ENCODE measurements at places on chromosomes 3 and 15.
A peak's percentile ranks its signal among the peaks of the same experiment; 100 is the strongest.

DNA sequence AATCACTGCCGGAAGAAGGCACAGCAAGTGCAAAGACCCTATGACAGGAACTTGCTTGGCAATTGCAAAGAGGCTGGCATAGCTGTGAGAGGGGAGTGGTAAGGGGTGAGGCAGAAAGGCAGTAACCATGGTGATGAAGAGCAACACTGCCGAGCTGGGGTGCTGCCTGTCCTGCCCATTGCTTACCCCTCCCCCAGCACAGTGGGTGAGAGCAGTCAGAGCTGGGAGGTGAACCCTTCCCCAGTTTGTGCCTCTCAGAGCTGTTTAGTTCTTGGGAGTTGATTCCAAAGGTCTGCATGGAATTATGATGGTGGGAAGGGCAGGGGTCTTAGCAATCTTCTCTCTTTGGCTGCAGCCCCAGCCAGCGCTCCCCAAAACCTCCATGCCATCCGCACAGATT is 8.8 kb downstream of the TYRO3 start:
- no peak for DNase-seq

- no peak for DNase-seq
Measured at GRCh38 chr15:51909584-51909983, 62.0 kb downstream of the LEO1 start.

DNA sequence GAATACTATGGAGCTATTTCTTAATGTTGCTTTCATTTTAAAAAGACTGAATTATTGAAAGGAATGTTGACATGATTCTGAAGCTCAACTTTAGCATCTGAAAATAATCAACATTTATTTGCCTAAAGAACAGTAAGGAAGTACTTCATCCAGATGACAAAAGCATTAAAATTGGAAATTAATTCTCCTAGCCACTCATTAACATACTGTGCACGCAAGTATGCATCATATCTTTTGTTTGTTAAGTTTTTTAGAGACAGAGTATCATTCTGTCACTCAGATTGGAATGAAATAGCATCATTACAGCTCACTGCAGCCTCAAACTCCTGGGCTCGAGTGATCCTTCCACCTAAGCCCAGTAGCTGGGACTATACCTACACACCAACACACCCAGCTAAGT is 632.1 kb upstream of the ALCAM start:
- DNase-seq, result no peak

GRCh38 chr3:63473641-63474166 is 178.8 kb upstream of the SNTN start:
- DNase-seq, result no peak

- DNase-seq, result peak; percentile 39
Measured at GRCh38 chr15:23642413-23643044, 5.1 kb downstream of the MAGEL2 start.

GRCh38 chr3:38835939-38836338 is 19.9 kb upstream of the SCN10A start:
- no peak for DNase-seq

DNA sequence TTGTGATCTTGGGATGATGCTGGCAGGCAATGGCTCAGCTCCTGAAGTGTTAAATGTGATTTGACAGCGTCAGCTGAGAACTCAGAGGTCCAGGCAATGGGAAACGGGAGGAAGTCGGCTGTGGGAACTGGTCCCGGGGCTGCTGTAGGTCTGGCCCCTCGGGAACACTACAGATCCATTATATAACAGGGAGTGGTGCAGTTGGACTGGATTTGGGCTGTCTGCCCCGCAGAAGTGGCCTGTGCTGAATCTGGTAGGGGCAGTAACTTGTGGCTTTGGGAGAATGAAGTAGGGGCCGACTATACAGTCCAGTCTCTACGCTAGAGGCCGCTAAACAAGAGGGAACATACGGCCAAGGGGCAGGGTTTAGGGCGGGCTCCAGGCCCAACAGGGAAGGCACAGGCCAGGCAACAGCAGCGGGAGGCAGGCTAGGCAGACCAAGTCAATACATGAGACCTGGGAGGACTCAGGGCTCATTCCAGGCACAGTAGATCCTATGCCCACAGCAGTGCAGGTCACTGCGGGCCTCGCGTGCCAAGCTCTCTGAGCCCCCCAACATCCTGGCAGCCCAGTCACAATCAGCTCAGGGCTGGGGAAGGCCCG is 20.3 kb upstream of the IL16 start:
- no peak for DNase-seq

GRCh38 chr15:81573098-81573746 is 199.2 kb upstream of the TMC3 start:
- no peak for DNase-seq

DNA sequence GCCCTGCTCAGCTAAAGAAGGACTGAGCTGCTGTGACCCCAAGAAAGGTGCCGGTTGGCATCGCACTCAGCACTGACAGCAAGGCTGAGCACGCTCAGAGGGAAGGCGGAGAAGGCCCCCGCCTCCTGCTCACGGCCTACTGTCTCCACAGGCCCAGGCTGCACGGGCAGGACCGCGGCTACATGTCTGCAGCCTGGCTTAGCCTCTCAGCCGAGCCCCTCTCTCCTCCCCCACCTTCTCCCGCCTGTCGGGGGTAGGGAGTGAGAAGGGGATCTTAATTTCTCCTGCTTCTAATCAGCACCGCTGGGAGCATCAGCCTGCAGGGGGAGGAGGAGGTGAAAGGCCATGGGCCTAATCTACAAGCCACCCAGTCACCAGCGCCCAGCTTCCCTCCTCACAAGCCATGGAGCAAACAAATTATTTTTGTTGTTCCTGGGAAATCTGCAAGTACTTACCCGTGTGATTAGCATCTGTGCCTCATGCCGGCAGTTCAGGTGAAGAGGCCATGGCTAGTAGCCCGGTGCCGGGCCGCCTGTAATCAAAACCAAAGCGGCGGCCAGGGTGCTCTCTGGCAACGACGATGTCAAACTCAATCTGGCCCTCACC is 68.1 kb downstream of the EPHB3 start:
- no peak for DNase-seq

DNA sequence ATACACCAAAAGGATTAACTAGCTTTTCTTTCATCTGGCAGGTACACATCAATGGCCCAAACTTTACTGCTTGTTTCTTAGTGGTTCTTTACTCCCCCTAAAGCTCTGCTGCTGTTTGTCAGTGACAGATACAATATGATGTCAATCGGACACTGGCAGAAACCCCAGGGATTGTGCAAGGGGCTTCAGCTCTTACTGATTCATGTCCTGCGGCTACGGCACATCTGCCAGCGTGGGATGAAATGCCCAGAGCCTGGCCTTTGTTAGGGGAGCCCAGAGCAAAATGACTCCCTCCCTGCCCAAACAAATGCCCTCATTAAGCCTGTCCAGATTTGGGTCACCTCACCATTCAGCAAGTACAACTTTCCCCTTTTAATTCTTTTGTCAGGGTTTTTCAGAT is 28.3 kb downstream of the SRP14 start:
- DNase-seq, result no peak

DNA sequence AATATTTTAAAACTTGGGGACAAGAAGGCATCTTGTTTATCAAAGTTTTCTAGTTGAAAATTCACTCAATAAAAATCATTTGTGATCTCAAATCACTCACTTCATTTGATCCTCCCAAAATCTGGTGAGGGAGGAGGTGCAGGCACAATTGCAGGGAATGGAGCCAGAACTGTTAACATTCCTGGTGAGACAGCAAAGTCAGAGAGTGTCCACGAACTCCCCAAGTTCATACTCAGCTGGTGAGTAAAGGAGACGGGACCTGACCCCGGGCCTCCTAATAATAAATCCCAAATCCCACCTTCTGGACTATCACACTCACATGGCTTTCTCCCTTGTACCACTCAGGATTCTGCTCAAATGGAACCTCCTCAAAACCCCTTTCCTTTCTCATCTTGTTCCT is 252.3 kb upstream of the LRTM1 start:
- DNase-seq, result no peak

DNA sequence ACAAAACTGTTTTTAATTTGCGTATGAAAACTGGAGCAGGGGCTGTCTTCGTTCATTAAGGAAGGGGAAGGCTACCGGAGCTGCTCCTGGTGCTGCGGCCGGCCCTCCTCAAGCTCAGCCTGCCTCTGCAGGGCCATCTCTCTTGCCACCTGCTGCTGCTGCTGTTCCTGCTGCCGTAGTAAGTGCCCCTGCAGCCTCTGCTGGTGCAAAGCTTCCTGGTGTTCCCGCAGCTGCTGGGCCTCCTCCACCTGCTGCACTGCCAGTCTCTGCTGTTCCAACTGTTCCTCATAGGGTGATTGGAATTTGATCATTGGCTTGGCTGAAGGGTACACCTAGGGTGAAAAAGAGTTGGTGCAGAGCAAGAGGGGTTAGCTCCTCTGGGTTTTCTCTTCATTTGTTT is 66.0 kb downstream of the GOLIM4 start:
- DNase-seq, result peak; percentile 50

DNA sequence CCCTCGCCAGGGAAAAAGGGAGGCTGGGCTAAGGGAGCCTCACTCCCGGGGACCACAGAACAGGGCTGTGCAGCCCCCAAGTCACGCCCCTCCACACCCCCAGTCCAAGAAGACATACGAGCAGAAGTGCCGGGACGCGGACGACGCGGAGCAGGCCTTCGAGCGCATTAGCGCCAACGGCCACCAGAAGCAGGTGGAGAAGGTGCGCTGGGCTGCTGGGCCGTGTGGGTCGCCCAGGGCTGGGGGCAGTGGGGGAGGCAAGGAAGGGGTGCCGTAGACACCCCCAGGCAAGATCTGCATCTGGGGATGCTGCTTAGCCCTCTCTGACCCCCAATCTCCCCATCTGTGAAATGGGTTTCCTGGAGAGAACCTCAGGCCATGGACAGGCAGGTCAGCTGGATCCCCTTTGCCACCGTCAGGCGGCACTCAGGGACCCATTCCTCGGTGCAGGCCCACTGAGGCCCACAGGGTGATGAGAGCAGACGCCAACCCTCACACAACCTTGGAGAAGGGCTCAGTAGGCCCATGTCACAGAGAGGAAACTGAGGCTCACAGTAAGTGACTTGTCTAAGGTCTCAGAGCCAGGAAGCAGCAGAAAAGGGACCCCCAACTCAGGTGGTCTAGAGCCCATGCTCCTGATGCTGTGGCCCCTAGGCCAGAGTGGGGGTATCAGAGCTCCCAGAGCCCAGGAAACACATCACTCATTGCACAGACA is 33.7 kb downstream of the PSTPIP1 start:
- no peak for DNase-seq

- DNase-seq, result no peak
Measured at GRCh38 chr3:141127344-141128125, 76.4 kb downstream of the SPSB4 start.

- no peak for DNase-seq
Measured at GRCh38 chr15:35705884-35706585, 160.1 kb upstream of the DPH6 start.

DNA sequence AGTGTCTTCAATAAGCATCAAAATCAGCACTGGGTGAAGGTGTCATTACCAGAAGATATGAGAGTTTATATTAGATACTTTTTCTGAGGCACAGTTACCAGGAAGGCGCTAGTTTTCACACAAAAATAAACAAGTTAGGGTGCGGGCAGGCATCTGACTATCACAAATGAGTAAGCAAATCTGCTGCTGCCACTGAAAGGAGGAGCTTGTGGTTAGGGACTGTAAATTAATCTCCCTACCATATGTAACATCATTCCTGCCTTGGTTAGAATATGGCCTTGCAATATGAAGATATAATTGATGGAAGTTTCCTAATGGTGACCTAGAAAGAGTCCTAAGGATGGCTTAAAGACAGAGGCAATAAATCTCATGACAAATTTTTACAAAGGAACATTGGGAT is 19.5 kb upstream of the EID1 start:
- DNase-seq, result peak; percentile 70

- DNase-seq, result no peak
Measured at GRCh38 chr15:48566668-48567067, 78.8 kb downstream of the FBN1 start.

DNA sequence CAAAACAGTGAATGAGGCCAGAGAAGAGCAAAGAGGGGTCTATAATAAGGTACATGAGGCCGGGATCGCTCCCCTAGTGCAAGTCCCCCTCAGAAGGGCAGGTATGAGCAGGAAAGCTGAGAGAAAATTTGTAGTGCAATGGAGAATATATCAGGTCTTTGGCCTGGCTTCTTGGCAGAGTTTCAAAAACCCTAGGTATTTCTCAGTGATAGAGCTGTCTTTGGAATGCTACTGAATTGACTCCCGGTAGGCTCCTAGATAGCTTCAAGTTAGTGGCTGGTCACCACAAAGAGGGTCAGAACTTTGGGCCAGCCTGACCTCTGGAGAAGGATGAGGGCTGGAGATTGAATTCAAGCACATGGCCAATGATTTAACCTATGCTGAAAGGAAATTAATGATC is 30.6 kb upstream of the OXTR start:
- DNase-seq, result no peak

DNA sequence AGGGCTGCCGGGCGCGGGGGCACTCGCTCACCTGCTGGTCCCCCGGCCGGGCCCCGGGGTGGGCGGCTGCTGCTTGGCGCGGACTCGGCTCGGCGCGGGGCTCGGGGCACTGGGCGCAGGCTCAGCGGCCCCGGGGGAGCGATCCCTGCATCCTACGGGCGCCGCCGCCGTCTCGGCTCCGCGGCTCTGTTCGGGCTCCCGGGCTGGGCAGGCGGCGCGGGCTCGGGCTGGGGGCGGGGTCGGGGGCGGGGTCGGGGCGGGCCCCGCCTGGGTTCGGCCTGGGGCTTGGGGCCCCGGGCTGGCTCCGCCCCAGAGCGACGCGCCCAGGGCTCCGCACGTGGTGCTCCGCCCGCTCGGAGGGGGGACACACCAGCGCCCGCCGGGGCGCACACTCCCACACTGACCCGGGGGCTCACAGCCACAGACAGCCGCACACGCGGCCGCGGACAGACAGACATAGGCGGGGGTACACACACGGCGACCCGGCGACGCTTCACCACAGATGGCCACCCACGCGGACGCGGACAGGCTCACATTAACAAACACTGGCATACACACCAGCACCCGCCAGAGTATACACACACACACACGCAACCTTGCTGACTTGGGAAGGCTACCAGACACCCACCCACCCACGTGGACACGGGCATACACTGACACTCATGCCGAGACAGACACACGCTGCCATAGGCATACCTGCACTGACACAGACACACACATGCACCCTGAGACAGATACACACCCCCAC is at the start of gene SCN5A:
Gene SCN5A (minus strand): TSS at position 188 of the 748 bp plus-strand sequence. CDS start 16,380 bp downstream, outside the sequence.
- peak; percentile 7 for DNase-seq

- DNase-seq, result no peak
Measured at GRCh38 chr3:190514413-190515153, 698 bp downstream of the IL1RAP start.

DNA sequence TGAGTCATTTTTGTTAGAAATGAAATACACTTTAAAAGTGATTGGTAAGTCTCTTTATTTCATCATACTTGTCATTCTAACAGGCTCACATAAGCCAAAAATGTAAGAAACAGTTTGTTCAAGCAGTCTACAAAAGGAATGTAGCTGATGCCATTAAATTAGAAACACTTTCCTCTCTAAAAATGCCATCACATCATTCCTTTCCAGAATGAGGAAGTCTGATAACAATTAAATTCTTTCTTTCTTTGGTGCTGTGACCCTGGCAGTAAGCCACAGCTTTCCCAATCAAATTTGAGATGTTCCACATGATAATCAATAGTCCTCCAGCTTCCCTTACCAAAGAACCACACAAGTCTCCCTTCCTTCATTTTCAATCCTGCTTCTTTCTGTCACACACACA is 9.4 kb upstream of the P2RY1 start:
- no peak for DNase-seq
